ENCODE measurements at places on chromosomes 5 and 9.
A peak's percentile ranks its signal among the peaks of the same experiment; 100 is the strongest.

DNA sequence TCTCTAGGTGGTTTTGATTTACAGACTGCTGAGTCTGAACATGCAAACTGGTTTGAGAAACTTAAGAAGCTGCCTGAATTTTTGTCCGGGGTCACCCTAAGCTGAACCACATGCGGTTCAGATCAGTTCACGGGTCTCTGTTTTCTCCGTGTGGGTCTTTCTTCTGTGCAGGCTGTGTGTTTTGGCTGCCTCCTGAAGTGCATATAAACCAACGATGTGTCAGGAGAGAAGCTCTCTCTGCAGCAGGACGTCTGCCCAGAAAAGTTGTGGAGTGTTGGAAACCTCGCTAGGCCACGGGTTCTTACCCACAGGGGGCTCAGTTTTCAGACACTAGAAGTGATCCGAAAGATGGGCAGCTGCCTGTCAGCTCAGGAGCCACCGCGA, 364.2 kb downstream of the IRX2 start:
- no peak for DNase-seq

- DNase-seq = no peak
Observed at GRCh38 chr5:95390812-95391492, at the start of gene FAM81B. Gene FAM81B, plus strand, starts transcription at chr5:95391366. Its CDS starts 24 bp downstream, at chr5:95391390.

GRCh38 chr5:54480296-54480695, 24.8 kb downstream of the HSPB3 start:
- DNase-seq = no peak

DNA sequence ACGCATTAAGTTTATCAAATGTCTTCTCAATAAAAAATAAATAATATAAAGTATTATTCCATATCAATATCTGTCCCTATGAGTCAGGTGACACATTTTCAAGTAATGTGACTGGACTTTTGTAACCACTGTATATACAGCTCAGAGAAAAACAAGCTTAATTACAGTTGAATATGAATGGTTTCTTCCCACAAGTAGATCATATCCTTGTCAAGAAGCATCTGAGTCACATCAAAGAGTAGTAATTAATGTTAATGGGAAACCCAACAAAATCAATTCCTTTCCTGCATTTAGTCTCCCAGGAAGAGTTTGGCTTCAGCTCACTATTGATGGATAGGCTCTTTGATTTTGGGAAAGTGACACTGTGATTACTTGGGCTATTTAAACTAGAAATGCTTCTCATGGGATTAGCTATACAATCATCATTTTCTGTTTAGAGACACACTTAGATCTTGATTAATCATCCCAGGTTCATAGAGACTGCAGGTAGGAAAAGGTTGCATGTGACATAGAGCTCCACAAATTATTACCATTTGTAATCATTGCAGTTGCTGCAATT, 292.9 kb downstream of the GABRG2 start:
- DNase-seq = no peak

DNA sequence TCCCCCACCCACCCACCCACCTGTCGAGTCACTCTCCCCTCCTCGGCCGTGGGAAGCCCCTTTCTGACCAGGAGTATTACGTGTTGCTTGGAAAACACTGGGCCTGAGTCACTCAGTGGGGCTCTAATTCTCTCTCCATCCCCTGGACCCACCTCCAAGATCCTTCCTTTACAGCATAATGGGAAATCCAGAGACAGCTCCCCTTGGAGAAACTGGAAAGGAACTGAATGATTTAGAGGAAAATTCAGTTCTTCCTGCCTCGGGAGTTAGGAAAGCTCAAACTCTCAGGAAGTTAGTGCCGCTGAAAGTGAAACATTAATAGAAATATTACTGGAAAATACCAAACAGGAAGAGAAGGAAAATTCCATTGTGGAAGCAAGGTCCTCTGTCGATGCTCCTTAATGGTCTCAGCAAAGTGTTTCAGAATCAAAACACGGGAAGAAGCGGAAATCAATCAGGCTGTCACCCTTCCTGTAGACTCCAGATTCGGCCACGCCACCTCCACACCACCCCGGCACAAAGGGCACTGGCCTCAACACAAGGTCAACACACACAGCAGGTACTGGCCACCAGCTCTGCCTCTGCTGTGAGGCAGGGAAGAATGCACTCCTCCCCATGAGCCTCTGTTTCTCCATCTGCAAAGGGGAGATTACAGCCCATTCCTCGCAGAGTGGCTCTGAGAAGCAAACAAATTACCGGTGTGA, 9.6 kb downstream of the SHB start:
- DNase-seq = no peak

GRCh38 chr5:126062398-126063221, 360.6 kb upstream of the GRAMD2B start:
- no peak for DNase-seq

DNA sequence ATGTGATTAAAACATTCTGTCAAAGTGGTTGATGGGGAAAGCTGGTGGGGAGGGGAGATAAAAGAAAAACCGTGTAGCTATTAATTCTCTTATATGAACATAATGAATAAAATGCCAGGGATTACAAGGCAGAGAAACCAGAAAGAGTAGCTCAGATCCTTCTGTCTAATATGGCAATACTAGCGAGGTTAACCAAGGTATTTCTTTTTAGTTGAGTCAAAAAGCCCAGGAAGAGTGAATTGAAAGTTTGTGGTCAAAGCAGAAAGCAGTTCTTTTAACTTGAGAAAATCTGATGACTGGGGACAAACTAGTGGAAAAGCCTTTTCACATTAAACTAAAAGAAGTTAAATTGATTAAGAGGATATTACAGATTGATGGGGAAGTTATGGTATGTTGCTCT, 76.0 kb downstream of the ERBIN start:
- DNase-seq = no peak

- no peak for DNase-seq
Observed at GRCh38 chr9:113177251-113177650, 26.4 kb downstream of the SLC31A2 start.

DNA sequence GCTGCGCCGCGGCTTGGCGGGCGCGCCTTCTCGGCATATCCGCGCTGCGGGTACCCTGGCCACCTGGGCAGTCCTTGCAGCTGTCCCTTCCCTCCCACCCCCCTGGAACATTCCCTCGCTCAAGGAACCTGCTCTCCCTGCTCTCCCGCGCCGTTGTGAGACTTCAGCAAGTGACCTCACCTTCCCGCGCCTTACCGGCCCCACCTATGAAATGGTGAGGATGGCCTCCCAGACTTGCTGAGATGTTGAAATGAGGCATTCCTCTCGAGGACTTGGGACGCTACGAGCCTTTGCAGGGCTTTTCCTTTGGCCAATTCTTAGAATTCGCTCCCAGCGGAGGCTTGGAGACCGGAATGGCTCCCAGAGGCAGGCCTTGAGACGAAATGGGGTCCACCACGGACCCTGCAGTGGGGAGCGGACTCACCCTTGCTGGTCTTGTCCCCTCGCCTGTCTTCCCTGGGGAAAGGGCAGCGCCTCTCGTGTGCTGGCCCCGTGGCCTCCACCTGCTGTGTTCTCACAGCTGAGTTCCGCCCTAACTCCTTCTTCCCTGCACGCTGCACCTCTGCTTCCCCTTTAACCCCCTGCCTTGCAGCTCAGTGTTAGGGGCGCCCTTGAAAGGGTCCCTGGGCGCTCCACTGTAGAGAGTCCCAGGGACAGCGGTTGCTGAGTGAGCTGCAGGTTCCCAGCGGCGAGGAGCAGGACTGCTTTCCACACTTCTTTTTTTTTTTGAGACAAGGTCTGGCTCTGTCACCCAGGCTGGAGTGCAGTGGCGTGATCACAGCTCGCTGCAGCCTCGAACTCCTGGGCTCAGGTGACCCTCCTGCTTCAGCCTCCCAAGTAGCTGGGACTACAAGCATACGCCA, 907 bp downstream of the HMCN2 start:
- no peak for DNase-seq

DNA sequence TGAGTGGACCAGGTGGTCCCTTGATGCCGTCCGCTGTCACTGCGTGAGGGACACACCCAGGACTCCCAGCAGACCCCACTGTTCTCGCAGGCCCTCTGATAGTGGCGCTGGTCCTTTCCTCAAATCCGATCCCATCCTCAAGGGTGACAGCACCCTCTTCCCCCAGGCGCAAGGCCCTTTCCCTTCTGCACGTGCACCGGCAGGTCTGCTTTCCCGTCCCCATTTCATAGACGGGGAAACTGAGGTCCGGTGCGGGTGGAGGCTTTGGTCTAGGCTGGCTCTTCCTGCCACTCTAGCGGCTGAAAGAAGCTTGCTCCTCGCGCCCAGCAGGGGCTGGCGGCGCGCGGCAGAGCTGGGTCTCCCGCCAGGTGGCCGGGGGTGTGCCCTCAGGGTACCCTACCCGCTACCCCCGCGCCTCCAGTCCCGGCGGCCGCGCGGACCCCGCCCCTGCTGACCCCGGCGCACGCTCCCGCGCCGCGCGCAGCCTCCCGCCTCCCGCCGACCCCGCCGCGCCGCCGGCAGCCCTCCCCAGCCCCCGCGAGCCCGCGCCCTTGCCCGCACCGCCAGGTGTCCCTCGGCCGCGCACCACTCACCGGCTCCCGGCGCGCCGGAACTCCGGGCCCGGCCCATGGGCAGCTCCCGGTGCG, 453 bp downstream of the RASGEF1C start:
- DNase-seq = no peak

GRCh38 chr5:150519560-150519945, 11.6 kb downstream of the NDST1 start:
- no peak for DNase-seq

GRCh38 chr9:129889941-129890717, 54.9 kb downstream of the USP20 start:
- no peak for DNase-seq

- no peak for DNase-seq
Observed at GRCh38 chr5:36915653-36916052, 39.1 kb downstream of the NIPBL start.

- DNase-seq = no peak
Observed at GRCh38 chr5:116722651-116723050, 148.0 kb upstream of the SEMA6A start.

DNA sequence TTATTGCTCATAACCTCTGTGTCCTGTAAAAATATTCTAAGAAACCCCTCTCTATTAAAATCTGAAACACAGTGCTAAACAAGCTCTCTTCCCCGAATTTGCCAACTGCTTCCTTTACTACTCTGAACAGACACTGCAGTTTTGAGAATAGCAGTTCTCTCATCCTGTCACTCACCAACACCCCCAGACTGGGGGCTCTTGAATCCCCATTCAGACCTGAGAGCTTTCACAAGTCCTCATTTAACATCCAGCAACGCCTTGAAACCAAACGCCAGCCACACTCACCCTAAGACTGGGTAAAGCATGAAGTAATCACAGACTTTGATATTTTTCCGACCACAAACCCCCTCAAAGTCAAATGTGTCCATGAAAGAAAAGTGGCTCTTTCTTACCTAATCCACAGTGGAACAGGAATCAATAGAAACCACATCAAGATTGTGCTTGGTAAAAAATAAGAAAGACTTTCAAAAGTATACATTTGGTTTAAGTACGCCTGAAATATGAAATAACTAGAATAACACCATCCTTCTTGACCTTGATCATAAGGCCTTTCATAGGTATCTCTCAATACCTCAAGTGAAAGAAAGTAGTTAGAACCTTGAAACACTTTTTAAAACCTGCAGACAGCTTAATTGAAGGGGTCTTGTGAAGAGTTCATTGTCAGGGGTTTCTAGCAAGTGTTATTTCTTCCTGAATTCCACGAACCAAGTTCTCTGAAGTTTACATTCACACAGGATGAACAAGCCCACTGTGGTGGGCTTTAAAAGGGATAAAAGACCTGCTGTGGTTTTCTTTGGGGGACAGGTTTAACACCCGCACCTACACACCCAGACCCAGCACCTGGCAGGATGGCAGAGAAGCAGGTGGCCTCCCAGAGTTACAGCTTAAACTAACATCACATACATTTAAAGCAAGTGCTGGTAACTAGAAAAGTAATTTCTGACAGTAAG, 412.6 kb downstream of the MLLT3 start:
- peak; percentile 2 for DNase-seq

GRCh38 chr9:21549251-21549765, 67.2 kb upstream of the IFNE start:
- DNase-seq = no peak

DNA sequence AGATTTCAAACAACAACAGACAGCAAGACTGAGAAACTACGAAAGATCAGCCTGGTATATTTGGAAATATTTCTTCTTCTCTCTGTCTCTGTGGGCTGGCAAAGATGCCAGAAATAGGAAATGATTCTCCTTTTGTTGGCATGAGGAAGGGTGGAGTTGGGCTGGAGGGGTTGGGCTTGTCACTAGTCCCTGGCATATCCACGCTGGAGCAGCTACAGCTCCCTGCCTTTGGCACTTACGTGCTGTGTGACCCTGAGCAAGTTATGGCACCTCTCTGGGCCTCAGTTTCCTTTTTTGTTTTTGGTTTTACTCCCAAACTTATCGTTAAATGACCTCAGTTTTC, 354 bp upstream of the KCNMB1 start:
- no peak for DNase-seq

- DNase-seq = no peak
Observed at GRCh38 chr9:113979343-113980127, 98.6 kb downstream of the AMBP start.

GRCh38 chr5:56638061-56638621, 177.2 kb upstream of the MAP3K1 start:
- no peak for DNase-seq

GRCh38 chr5:142684508-142685041, 1.3 kb downstream of the FGF1 start:
- DNase-seq = no peak

GRCh38 chr5:54440456-54440893, 15.0 kb upstream of the HSPB3 start:
- DNase-seq = no peak

GRCh38 chr5:177368869-177369644, 11.3 kb downstream of the RGS14 start:
- no peak for DNase-seq

GRCh38 chr5:159038907-159039306, 60.8 kb downstream of the EBF1 start:
- DNase-seq = no peak

DNA sequence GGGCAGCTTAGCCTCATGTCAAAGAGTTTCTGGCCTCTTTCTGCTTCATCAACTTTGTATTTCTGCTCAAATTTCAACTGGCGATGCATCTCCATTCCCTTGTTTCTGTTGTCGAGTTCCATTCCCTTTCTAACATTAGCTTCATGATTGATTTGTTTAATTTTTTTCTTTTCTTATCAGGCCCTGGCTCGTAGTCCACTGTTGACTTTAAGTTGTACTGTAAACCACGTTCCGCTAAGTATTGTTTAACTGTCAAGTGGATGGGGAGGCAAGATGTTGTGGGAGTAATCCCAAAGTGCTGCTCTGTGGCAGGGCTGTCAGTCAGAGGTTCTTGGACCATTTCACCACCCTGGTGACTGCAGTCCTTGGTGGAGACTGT, 309.1 kb downstream of the PSAT1 start:
- DNase-seq = no peak

GRCh38 chr9:38315085-38315595, 77.4 kb upstream of the ALDH1B1 start:
- DNase-seq = no peak

Data from activated T-cell treated with anti-CD3 and anti-CD28 coated beads for 1 hour (primary cell).